Activated CD8-positive, alpha-beta memory T cell treated with anti-CD3 and anti-CD28 coated beads for 4 hours (primary cell): ENCODE measurements at places on chromosomes 1 and 21.

GRCh38 chr21:31182231-31183140, 144.2 kb upstream of the KRTAP19-8 start:
- no peak for DNase-seq

DNA sequence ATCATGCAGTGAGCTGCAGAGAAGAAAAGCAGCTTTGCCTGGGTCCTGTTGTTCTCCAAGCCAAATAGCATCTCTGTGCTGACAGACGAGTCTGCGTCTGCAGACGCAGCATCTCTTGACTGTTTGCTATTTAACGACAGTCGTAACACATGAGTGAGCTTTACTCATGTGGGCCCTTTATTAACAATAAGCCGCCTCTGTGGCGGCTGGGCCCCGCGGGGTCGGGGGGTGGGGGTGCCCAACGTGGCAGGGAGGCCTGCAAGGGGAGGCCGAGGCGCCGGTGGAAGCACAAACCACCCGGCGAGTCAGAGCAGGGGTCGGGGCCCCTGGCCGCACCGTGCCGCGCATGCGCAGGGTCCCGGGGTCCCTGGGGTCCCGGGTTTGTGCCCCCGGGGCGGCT, 435.1 kb downstream of the KIF26B start:
- no peak for DNase-seq

DNA sequence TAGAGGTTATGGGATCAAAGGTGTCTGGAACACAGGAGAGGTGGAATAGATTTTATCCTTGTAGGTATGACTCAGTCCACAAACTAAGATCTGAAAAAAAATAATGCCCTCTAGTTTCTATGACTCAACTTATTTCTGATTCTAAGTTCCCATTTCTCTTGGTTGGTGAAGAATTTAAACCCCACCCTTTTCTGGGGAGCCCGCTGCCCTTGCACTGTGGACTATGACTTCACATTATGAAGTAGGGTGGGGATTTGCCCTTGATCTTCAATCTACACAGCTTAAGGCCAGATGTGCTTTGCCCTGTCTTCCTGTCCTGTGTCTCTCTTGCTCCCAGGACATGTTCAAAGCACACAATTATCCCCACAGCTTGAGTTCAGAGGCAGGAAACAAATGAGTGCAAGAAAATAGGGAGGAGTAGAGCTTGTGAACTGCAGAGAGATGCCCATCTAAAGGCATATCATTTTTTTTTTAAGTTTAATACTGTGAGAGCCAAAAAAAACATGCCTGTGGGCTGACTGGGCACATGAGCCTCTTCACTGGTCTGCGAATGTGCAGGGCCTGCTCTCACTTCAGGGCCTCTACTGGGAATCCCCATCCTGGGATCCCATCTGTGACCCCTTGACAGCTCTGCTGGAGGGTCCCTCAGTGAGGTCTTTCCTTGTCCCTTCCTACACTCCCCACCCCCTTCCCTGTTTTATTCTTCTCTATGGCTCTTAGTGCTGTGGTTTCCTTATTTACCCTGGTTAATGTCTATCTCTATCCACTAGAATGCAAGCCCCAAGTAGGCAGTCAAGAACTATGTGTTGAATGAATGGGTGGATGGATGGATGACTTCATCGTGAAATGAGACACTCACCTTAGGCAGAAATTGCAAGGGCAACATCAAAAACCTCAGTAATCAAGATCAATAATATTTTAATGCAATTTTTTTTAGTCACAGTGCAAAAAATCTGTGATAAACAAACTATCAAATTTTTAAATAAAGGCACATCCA, 61.5 kb downstream of the CD58 start:
- no peak for DNase-seq

DNA sequence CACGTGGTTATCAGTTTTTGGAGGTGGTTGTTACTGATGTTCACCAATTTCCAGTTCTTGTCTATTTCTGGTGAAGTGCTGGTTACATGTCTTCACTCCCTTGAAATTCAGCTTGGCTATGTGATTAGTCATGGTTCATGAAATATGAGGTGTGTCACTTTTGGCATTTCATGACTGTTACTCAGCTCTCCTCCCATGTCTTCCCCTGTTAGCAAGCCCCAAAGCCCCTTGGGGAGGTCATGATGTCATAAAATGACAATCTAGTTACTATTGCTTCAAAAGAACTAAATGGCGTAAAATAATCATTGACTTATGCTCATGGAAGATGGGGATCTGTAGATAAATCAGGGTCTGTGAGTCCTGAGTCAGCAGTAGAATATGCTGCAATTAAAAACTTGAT, 425.1 kb downstream of the SETD4 start:
- DNase-seq, result no peak

DNA sequence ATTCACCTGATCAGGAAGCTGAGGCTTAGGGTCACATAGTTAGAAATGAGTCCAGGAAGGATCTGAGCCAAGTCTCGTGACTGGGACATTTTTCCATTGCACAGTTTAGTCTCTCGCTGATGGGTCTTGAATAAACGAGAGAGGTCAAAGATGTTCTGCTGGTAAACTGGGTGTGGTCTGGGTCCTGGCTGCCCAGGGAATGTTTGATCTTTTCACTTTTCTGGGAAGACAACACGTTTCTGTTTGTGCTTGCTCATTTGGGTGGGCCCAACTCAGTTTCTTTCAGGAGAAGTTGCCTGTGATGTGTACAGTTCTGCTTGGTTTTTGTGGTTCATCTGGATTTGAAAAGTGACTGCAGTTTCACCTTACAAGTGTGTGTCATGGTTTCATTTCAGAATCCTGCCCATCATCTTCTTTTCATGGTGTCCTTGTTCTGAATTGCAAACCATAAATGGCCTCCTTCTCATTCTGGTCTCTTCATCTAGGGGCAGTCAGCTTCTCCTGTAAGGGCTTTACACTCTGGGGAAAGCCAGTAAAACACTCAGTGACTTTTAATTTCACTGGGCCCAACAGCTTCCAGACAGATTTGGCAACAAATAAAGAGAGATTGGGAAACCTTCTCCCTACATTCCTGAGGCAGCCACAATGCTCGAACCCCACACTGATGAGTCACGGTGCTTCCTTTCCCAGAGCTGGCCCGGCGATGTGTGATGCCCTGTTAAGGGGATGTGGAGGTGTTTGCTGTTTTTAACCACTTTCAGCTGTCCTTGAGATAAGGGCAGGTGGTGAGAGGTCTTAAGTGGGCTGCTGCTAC, 7.2 kb upstream of the TACSTD2 start:
- no peak for DNase-seq

GRCh38 chr21:41817228-41817627, 50.4 kb upstream of the RIPK4 start:
- no peak for DNase-seq

DNA sequence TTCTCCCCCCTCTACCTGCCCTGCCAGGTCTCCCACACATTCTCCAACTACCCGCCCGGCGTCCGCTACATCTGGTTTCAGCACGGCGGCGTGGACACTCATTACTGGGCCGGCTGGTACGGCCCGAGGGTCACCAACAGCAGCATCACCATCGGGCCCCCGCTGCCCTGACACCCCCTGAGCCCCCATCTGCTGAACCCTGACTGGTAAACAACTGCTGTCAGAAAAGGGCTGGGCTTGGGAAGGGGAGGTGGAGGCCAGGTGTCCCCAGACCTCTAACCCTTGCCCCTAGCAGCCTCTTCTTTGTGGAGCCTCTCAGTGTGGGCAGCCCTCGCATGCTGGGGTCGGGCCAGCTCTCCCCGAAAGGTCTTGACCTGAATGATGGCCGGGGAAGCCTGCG, 2.9 kb upstream of the FBXO6 start:
- DNase-seq, result no peak

DNA sequence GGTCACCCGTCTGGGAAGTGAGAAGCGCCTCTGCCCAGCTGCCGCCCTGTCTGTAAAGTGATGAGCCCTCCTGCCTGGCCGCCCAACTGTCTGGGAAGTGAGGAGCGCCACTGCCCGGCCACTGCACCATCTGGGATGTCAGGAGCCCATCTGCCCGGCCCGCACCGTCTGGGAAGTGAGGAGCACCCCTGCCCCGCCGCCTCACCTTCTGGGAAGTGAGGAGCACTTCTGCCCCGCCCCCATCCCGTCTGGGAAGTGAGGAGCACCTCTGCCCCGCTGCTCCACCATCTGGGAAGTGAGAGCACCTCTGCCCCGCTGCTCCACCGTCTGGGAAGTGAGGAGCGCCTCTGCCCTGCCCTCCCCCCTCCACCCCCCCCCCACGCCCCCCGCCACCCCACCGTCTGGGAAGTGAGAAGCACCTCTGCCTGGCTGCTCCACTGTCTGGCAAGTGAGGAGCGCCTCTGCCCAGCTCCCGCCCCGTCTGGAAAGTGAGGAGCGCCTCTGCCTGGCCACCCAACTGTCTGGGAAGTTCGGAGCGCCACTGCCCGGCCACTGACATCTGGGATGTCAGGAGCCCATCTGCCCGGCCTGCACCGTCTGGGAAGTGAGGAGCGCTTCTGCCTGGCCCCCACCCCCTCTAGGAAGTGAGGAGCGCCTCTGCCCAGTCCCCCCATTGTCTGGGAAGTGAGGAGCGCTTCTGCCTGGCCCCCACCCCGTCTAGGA, 4.5 kb upstream of the ZZZ3 start:
- no peak for DNase-seq

GRCh38 chr21:19026911-19027310, 623.3 kb upstream of the TMPRSS15 start:
- DNase-seq, result no peak

DNA sequence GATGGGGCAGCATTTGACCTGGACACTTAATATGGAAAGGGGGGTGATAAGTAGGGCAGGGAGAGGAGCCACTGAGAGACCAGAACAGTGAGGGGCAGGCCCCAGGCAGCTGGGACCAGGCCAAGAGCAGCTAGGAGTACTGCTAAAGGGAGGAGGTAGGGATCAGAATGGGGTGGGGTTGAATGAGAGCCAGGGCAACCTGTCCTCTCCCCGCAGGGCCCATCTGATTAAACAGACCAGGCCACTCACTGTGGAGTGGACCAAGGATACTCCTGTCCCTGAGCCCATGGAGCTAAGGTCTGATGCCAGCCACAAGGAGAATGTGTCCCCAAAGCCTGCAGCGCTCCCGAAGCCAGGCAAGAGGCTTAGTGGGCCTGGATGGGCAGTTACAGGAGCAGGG, 2.1 kb downstream of the C1orf167 start:
- DNase-seq, result no peak

GRCh38 chr1:156684227-156684782, 7.1 kb upstream of the NES start:
- no peak for DNase-seq
